Stimulated activated CD4-positive, alpha-beta T cell treated with anti-CD3 and anti-CD28 coated beads, TNF-alpha, amount 100 ng/mL, for 24 hours (primary cell): ENCODE measurements at places on chromosomes 11 and 22.

DNA sequence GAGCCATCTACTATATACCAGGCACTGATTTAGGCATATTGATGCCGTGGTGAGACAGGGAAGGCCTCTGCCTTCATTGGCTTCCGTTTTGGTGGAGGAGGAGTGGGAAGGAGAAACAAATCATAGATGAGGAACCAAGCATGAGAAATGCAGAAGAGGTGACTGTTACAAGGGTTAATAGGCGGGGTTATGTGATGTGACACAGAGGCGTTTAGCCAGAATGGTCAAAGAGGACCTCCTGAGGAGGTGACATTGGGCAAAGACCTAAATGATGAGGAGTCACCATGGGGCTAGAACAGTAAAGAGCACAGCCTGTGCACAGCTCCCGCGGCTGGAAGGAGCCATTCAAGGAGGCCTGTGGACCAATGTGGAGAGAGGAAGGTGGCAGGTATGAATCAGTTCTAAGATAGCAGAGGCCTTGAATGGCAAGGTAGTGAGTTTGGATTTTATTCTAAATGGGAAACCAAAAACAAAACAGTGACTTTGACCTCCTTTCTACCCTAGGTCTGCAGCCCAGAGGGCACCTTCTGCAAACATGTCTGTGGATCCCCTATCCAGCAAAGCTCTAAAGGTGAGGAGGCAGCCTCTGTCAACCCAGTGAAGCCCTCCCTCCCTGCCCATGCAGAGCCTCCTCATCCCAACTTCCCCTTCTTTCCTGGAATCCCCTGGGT is 11.7 kb downstream of the MAFF start:
- DNase-seq: no peak

DNA sequence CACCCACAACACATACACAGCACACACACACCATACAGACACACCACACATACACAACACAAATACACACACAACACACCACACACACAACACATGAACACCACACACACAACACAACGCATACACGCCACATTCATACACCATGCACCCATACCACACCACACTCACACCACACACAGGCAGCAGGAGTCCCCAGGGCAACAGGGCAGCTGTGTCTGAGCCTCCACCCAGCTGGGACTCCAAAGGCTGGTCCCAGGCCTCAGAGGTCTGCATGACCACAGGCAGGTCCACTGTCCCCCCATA is 3.3 kb upstream of the WNT7B start:
- no peak for DNase-seq

GRCh38 chr22:31272522-31273446 is 19.5 kb downstream of the PIK3IP1 start:
- DNase-seq: no peak

- no peak for DNase-seq
These were observed 101.8 kb downstream of the KIRREL3 start for GRCh38 chr11:126898802-126899201.

GRCh38 chr11:32062540-32062939 is 28.3 kb upstream of the RCN1 start:
- DNase-seq: no peak

DNA sequence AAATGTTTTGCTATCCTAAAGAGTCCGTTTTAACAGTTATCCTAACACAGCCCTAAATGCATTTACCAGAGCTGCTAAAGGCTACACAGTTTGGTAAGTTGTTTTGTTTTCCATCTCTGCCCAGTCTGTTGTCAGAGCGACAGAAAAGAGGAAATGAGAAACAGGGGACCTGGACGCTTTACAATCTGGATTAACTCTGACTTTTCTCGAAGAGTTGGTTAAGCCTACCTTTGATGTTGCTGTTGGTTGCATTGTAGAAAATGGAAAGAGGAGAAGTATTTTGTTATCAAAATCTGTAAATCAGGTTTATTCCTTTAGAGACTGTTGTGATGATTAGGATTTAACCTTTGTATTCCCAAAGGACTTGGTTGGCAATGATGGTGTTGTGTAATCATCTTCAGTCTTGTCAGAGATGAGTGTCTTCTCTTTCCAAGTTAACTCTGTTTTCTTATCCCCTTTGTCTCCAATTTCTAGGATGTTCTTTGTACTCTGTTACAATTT is 481 bp downstream of the ANGPTL5 start:
- no peak for DNase-seq

- no peak for DNase-seq
These were observed 785 bp upstream of the EFCAB6 start for GRCh38 chr22:43812890-43813289.

DNA sequence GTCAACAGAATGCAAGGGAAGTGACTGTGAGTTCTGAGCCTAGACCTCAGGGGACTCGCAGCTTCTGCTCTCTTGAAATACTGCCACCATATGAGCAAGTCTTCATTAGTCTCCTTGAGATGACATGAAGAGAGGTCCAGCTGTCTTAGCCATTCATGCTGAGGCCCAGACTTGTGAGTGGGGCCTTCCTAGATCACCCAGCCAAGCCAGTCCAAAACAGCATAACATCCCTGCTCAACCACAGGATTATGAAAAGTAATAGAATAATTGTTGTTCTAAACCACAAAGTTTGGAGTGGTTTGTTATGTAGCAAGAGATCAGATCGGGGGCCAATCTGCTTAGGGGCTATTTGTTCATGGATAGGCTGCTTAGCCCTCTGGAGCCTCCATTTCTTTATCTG is 54.9 kb upstream of the HTATIP2 start:
- DNase-seq: no peak

DNA sequence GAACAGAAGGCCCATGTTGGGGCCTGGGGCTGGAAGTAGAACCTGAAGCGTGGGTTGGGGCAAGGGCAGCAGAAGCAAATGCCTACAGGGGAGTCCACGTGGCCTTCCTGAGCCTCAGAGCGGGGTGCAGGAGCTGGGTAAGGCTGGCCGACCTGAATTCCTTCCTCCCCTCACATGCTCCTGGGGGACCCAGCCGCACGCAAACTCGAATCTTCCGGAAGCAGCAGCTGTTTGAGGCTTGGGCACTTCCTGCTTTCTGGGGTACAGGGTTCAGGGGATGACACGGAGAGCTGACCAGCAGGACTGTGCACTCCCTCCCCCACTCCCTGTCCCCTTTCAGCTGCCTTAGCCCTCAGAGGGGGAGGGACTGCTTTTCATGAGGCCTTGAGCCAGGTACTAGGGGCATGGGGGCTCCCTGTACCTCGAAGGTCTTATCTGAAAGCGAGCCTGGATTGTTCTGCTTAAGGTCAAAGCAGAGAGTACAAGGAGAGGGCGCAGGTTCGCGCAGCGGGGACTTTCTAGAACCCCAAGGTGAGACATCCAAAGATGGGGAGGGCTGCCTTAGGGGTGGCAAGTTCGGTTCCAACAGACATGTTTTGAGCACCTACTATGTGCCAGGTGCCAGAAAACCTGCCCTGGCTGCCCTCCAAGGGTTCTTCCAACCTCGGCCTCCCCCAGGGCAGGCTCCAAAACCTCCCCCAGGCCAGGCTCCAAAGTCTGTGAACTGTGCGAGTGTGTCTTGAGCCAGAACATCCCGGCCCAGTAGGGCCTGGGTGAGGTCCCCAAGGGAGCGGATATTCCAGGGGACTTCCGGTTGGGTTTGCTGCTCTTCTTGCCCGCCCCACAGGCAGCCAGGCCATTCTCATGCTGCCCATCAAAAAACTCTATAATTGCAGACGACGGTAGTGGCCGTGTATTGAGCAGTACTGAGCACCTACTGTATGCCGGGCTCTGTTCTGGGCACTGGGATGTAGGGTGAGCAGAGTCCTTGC is 1.7 kb downstream of the NCF4 start:
- DNase-seq: no peak
